Naive thymus-derived CD8-positive, alpha-beta T cell (primary cell): ENCODE measurements at places on chromosomes 5 and 9. TPM values are rescaled to one million over a fixed set of nuclear protein-coding genes. Genes with fewer than 3 reads are reported as not detected.

Gene EQTN
- not detected for polyA plus RNA-seq

Gene SLCO6A1
- polyA plus RNA-seq = not detected

Gene LURAP1L
- not detected for polyA plus RNA-seq

DNA sequence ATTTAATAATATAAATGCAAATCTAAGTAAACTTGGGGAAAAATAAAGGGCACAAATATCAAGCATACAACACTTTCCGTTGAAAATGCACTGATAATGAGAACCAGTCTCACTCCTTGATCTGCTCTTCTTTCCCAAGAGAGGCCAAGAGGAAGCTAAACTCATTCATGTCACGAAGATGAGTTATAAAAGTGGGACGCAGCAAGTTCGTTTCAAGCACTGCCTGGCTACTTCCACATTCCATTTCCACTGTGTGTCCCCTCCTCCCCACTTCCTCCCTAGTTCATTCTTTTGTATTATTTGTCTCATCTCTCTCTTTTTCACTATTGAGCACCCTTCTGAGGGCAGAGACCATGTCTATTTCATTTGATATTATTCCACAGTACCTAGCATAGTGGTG lies 158.1 kb downstream of the SLC24A2 start:
- no peak for DNase-seq

- no peak for DNase-seq
These were observed 14.3 kb downstream of the CTSL start for GRCh38 chr9:87740209-87740608.

GRCh38 chr5:37214550-37214949 lies 34.6 kb downstream of the CPLANE1 start:
- no peak for DNase-seq
